ENCODE measurements at places on chromosomes 1 and 21. TPM values are rescaled to one million over a fixed set of nuclear protein-coding genes. Genes with fewer than 3 reads are reported as not detected.

DNA sequence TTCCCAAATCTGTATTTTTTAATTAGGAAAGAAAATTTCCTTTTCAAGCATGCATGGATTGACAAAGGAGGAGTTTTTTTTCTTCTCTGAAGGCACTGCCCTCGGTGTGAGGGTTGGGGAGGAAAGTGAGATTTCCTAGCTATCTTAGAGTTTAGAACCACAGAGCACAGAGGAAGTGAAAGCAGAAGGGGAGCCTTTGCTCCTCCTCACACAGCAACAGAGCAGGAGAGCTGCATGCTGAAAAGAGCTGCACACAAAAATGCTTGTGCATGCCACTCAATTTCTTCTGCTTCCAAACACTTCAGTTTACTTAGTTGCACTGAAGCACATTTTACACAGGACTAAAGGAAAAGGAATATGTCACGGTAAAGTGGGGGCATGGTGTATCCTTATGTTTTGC lies 308.1 kb downstream of the GPATCH2 start:
- no peak for DNase-seq

The MFSD2A gene
- total RNA-seq = 149 TPM

The SPRR3 gene
- total RNA-seq = not detected

DNA sequence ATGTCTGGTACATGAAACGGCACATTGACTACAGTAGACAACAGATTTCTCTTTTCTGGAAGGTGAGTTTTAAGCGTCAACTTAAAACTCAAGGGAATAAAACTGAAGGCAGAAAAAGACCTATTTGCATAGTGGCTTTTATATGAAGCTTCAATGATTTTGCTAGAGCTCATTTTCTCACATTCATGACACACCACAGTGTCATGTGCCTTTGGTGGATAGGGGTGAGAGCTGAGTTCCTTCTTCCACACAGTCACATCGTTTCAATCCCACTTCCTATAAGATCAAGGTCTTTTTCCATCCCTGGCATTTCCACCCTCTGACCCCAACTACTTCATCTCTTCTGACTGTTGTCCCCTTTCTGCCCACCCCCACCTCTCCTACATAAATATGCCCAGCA lies 31.0 kb downstream of the IL12RB2 start:
- no peak for DNase-seq

The FLG gene
- not detected for total RNA-seq

The AIRE gene
- total RNA-seq = not detected

The LHX8 gene
- total RNA-seq = not detected

The PBX1 gene
- 58.0 TPM for total RNA-seq

GRCh38 chr21:21247424-21247823 lies 249.2 kb downstream of the NCAM2 start:
- DNase-seq = no peak

The PDC gene
- not detected for total RNA-seq

DNA sequence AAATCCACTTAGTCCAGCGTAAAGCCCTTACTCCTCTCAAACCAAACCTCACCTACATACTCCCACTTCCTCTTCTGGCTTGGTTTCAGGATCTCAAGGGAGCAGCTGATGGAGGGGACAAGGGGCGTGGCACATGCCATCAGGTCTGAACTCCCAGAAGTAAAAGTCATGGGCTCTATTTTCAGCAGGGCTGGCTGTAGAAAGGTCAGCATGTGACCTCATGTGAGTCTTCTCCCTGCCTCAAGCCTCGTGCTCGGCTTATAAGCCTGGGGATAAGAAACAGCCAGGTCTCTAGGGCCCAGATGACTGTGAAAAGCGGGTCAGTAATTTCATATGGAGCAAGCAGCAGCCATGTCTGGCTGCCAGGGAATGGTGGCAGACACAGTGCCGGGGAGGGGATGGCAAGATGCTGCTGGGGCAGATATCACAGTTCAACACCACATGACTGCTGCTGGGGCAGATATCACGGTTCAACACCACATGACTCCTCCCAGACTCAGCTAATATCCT lies 227.9 kb downstream of the KCNH1 start:
- DNase-seq = peak; percentile 6

- DNase-seq = no peak
Observed at GRCh38 chr21:21661741-21662140, 663.5 kb downstream of the NCAM2 start.

The ADSS2 gene
- 46.7 TPM for total RNA-seq

DNA sequence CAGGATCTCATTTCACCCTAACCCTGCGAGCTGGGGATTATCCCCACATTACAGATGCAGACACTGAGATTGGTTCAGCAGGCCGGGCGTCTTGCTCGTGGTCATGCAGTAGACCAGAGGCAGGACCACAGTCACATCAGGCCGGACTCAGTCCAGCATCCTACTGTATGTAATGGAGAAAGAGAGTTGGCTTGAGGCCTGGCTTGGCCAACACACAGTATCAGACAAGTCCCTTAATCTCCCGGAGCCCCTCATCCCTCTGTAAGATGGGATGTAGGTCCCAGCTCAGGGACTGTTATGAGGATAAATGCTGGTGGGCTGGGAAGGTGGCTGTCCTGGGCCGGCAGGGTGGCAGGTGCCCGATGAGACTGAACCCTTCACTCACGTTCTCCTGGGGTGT lies 66.1 kb upstream of the ACTL8 start:
- DNase-seq = no peak

DNA sequence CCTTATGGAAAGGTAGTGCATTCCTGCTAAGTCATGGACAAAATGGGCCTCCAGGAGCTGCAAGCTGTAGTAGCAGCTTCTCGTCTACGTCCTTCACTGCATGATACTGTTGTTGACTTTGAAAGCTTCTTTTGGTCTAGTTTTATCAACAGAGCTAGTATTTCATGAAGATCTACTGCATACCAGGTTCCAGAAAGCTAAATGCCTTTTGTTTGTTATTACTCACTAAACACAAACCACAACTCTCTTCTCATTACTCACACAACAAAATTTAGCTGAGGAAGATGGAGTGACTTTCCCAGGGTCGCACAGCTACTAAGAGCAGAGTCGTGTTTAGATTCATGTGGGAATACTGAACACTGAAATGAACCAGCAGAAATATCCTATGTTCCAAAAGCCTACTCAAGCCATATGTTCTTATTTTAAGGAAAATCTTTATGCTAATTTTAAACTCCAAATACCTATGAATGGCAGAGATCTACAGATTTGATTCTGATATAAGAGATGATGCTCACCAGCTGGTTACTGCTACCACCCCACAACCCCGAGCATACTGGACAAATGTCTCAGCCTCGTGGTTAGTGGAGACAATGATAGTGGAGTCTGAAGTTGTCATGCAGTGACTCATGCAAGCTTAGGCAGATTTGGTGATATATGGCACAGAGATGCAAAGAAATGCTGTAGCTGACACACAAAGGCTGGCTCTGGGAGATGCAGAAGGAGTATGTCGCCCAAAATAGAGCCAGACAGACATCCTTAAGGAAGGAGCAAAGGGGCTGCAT lies 20.6 kb downstream of the PGBD2 start:
- DNase-seq = no peak

DNA sequence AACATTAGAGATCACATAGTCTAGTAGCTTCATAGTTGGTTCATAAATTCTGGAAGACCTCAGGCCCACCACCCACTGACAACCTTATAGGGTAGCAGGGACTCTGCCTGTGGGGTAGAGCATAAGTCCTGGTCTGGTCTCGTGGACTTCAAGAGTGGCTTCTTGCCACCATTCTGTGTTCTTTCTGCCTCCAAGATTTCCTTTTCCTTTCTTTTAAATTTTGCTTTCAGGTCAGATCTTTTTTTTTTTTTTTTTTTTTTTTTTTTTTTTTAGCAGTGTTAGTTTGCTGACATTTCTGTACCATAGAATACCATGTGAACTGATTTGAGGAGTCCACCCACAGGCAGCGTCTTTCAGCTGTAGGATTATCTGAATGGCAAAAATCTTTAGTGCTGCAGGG lies 28.5 kb downstream of the MTR start:
- DNase-seq = no peak

DNA sequence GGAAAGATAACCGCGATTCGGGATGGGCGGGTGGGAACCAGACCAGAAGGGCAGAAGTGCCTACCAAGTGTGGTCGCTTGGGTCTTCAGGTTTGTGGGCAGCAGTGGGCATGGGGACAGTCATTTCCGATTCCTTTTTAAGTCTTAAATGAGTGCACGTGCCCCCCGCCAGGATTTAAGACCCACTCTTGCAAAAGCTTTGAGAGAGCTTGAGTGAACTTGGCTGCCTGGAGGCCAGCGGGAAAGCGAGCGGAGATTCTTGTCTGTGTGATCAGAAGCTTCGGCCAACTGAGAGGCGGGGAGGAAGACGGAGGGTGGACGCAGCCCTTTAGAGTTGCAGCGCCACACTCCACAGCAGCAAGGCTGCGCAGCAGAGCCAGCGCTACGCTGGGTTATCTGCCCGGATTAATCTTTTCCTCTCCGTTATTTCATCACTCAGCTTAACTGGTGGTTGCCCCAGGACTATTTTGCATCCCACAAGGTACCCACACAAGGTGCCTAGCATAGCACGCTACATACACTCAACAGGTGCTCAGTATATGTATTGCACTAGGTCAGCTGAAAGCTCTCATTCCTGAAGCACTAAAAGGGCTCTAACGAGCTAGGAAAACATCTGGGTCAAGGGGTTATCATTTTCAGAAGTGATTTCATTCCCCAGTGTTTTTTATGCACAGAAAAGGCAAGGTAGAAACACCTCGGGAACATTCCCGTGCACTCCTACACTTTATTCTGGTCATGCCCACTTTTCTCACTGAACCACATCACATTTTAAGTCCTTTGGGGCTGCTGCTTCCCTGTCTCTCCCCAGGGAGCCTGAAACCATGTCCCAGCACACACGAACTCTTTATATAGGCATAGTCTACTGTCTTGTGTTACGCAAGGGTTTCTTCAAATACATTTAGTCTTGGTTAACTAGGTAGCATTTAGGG lies 1.5 kb upstream of the BATF3 start:
- DNase-seq = peak; percentile 82

The MR1 gene
- 18.9 TPM for total RNA-seq

GRCh38 chr21:46095083-46095719 lies 2.7 kb upstream of the COL6A2 start:
- DNase-seq = no peak

The GREM2 gene
- 8.8 TPM for total RNA-seq

- DNase-seq = no peak
Observed at GRCh38 chr21:42199868-42200463, 19.0 kb upstream of the ABCG1 start.

The CELA2A gene
- total RNA-seq = not detected

DNA sequence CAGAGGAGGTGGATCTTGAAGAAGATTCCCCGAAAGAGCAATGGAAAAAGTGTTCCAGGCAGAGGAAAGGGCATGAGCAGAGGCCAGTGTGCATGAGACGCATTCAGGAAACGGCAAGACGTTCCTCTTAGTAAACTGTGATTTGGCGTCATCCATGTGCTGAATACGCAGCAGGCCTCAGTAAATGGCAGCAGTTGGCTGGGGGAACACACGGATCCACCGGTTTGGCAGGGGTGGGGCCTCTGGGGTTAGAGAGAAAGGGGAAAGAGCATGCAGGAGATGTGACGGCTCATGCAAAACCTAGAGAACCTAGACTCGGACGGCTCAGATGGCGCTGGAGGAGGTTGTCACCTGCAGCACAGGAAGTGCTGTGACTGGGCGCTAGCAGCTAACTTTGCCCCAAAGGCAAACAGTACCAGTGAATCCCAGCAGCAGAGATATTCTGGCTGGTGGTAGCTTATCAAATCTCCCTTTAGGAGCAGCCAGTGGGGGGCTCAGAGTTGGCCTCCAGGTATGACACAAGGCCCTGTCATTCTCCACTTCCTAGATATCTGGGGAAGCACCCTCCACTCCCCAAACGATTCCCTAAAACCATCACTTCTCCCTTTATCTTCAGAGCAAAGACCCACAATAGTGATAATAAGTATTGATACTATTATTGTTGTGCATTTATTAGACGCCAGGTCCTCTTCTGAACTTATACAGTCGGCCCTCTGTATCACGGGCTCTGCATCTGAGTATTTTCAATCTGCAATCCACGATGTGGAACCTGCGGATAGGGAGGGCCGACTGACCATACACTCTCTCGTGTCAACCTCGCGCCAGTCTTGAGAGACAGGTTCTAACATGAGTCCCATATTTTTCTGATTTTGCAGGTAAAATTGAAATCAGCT lies 7.6 kb downstream of the LAPTM5 start:
- DNase-seq = no peak

DNA sequence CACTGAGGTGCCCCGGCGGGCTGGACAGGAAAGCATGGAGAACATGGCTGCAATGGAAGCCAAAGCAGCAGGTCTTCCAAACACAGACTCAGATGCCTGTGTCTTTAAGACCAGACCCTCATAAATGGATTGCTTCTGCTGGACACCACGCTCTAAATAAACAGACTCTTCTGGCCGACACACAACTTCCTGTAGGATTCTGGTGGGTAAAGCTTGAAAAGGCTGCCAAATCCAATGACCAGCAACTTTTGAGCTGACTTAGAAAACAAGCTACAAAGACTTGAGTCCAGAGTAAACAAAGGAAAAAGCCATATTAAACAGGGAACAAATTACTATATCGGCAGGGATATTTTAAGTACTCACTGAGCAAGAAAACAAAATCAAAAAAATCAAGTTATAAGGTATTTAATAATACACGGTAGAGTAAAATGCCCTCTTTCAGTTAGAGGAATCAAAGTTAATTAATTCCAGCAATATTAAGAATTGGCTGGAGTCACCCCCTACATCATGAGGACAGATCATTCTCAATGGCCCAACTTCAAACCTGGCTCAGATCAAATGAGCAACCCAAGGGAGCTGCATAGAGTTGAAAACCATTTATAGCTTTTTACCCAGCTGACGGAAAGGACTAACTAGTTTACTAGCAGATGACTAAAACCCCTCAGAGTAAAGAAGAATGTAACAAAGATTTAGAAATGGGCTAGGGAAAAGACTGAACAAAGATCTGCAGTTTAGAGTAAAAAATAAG lies 102.4 kb downstream of the TGFBR3 start:
- DNase-seq = peak; percentile 93

The C8B gene
- 2.8 TPM for total RNA-seq

- DNase-seq = peak; percentile 33
Observed at GRCh38 chr1:112359961-112360767, 35.9 kb upstream of the CTTNBP2NL start.

DNA sequence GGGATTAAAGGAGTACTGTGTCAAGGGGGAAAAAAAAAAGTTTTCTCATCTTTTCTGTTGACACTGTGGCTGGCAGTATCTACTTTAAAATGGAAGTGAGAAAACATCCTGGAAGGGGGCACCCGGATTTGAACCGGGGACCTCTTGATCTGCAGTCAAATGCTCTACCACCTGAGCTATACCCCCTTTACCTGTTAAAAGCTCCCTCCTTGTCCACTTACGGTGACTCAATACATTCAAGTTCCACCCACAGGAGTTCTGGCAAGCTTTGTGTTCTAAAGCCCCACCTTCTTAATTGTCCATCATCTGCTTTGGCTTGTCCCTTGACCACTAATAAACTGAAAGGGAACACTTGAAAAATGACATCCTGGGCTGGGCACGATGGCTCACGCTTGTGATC lies 68.2 kb downstream of the FNBP1L start:
- no peak for DNase-seq

- peak; percentile 17 for DNase-seq
Observed at GRCh38 chr1:217599154-217599553, 31.7 kb downstream of the GPATCH2 start.

The HTR6 gene
- not detected for total RNA-seq

The GJB5 gene
- total RNA-seq = 0.17 TPM

Data from lung (tissue), 17 donors.